T-helper 1 cell (primary cell): ENCODE measurements at places on chromosomes 2 and 18.
A peak's percentile ranks its signal among the peaks of the same experiment; 100 is the strongest.

DNA sequence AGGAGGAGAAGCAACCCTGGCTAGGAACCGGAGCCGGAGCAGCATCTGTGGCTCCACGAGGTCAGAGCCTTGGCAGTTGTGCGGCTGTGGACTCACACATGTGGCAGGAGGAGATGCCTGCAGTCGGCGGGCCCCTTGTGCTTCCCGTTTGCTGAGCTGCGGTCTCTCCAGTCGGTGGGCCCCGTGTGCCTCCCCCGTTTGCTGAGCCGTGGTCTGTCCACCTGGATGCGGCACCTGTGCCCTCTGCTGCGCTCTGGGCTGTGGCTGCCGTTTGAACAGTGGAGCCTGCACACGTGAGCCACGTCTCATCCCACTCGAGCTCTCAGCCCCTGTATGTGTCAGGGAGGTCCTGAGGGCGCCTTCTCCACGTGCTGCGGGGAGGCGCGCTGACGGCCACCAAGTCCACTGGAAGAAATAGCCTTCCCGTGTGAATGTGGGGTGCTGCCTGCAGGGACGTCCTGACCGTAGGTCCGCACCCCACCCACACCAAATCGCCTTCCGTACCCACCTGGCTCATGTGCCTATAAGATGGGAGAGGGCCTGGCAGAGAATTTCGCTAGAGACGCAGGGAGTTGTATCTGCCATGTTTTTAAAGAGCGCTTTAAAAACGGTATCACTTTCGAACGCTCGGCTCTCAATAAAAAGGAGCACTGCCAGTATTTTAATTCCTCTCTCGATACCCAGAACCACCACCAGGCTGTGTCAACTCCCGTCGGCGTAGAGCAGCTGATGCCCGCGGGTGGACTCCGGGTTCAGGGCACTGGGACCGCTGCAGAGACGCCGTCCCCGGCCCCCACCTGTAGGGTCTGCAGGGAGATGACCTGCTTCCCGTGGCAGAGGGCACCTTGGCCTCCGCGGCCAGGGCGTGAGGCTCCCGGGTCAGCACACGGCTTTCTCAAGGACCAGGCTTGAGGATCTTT, 117.0 kb downstream of the NFATC1 start:
- DNase-seq: no peak

- DNase-seq: no peak
These were observed 67.3 kb downstream of the CCBE1 start for GRCh38 chr18:59629894-59630293.

DNA sequence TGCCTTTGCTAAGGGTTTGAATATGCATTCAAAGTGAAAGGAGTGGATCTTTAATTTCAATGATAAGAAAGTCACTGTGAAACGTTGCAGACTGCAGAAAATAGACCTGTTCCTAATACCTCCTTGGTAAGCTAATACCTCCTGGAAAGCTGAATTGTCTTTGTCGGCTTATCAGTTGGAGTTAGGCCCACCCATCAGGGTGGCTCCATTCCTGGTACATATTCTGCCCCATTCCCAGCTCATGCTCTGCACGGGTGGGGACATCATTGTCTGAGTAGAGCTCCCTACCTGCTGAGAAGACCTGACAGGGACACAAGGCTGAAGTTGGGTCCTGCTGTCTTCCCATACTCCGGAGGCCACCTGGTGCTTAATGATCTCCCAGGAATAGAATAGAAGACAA, 203.3 kb downstream of the EN1 start:
- no peak for DNase-seq

- DNase-seq: no peak
These were observed 680.8 kb downstream of the NYAP2 start for GRCh38 chr2:226080334-226080733.

GRCh38 chr2:191148281-191148680, 2.5 kb downstream of the STAT4 start:
- DNase-seq: no peak

DNA sequence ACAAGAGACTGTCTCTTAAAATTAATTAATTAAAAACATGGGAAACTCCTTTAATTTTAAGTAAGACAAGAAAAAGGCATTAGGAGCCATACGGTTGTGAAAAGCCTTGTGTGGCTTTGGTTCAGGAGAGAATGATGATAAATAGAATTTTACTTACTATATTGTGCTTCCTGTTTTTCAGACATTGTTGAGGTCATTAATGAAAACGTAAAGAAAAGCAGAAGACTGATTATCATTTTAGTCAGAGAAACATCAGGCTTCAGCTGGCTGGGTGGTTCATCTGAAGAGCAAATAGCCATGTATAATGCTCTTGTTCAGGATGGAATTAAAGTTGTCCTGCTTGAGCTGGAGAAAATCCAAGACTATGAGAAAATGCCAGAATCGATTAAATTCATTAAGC, 10.7 kb upstream of the IL1RL2 start:
- DNase-seq: no peak

DNA sequence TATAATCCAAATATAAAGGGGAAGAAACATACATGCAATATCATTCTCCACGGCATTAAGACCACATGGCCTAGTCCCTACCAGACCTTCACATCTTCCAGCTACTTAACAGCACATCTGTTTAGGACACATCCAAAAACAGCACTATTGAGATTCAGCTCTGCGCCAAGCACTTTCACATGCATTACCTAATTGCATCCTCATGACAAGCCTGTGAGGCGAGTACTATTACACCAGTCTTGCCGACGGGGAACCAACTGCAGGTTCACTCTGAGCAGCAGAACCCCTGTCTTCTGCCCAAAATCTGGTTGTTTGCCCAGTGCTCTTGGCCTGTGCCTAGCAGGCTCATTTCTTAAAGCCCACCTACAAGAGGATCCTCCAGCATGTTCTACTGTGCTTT, 66.7 kb downstream of the AAK1 start:
- DNase-seq: no peak

GRCh38 chr2:189091253-189091652, 88.3 kb downstream of the COL5A2 start:
- no peak for DNase-seq

- no peak for DNase-seq
These were observed 45.2 kb upstream of the NYAP2 start for GRCh38 chr2:225354281-225354774.

- DNase-seq: no peak
These were observed 74.6 kb upstream of the GALNT5 start for GRCh38 chr2:157182834-157183396.

- no peak for DNase-seq
These were observed 392.1 kb downstream of the TDRD15 start for GRCh38 chr2:21515903-21516302.

DNA sequence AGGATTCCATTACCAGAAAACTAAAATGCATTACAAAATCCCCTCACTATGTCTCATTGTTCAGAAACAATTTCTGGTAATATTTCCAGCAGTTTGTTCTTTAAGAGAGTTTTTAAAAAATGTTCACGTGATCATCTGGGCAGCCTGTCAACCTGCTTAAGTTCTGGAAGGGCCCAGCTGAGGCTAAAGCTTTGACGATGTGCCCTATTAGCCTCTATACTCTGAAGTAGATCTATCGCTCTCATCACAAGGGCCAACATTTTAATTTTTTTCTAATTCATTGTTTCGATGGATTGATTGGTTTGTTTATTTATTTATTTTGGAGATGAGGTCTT, 205.8 kb downstream of the PRKCE start:
- no peak for DNase-seq

DNA sequence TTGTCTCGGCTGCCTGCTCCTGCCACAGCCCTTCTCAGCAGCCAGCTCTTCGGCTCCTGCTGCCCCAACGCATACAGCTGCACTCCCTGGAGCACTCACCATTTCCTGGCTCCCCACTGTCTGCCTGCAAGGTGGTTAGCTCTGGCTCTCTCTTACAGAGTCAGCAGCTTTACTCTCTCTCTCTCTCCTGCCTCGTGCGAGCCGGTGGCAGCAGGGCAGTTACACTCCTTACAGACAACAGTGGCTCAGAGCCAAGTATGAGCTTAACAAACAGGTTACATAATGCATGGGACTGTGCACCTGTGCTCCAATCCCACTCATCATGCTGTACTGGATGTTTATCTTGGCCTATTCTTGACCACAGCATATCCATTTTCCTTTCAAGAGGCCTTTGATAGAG, 47.4 kb upstream of the DNAJC10 start:
- no peak for DNase-seq

DNA sequence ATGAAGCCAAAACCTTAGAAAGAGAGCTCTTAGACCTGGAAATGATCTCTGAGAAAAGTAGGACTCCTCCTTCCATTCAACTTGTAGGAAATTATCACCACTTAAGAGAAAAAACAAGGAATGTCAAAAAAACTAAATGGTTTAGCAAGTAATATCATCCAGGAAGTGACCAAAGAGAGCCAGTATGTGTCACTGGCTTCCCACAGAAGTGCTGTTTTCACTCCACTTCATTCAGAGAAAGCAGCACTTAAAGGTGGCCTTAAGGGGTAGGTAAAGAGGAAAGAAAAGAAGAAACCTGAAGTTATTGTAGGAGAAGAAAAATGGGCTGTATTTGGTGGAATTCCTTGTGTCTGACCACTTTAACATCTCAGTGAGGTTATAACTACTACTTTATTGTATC, 414.4 kb upstream of the ETAA1 start:
- no peak for DNase-seq

- no peak for DNase-seq
These were observed 545.7 kb downstream of the ZEB2 start for GRCh38 chr2:143974262-143974661.

- no peak for DNase-seq
These were observed 171.8 kb upstream of the PIK3C3 start for GRCh38 chr18:41783065-41783818.

DNA sequence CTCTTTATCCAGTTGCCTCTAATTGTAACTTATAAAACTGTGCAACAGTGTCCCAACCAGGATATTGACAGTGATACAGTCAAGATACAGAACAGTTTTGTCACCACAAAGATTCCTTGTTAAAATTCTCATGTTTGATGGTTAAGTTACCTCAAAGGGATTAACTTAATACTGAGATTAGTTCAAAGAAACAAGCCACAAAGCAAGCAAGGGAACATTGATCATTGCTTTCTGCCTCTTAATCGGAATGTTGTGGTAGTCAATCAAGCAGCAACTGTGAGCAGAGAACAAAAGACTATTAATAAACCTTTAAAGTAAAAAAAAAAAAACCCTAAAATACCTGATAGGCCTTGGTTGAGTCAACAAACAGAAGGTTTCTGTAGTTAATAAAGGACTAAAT, 352.3 kb downstream of the PARD3B start:
- DNase-seq: no peak

GRCh38 chr18:58396144-58396543, 232.7 kb downstream of the ALPK2 start:
- no peak for DNase-seq

- no peak for DNase-seq
These were observed 42.4 kb downstream of the ADI1 start for GRCh38 chr2:3476985-3477327.

DNA sequence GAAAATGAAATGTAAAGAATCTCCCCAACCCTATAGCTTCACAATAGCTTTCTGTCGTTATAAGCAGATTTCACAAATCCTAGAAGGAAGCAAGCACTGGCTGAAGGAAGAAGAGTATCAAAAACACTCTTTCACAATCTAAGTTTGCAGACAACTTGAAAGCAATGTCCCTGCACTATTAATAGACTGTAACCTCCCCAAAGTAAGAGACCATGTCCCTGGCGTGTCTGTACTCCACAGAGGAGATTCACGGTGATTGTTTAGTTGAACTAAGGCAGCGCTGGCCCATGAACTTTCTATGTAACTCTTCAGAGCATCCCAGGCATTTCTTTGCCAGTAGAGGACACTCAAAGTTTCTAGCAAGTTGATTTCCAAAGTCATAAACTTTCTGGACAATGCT, 128.0 kb upstream of the HNRNPA3 start:
- no peak for DNase-seq

DNA sequence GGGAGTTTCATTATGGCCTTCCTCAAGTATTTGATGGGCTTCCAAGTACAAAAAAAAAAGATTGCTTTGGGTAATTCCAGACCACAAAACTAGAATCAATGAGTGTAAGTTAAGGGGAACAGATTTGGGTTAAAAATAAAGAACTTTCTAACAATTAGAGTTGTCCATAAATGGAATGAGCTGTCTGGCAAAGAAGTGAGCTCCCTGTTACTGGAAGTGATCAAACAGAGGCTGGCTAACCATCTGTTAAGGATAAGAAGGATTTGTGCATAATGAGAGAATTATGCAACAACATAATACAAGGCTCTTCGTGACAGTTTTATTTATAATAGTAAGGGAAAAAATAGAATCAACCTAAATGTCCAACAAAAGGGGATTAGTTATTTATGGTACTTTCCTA, 44.6 kb upstream of the ACVR1 start:
- no peak for DNase-seq

- peak; percentile 69 for DNase-seq
These were observed 38.3 kb downstream of the ITGA6 start for GRCh38 chr2:172465417-172466334.

- no peak for DNase-seq
These were observed 638.0 kb upstream of the ZEB2 start for GRCh38 chr2:145157741-145158591.

DNA sequence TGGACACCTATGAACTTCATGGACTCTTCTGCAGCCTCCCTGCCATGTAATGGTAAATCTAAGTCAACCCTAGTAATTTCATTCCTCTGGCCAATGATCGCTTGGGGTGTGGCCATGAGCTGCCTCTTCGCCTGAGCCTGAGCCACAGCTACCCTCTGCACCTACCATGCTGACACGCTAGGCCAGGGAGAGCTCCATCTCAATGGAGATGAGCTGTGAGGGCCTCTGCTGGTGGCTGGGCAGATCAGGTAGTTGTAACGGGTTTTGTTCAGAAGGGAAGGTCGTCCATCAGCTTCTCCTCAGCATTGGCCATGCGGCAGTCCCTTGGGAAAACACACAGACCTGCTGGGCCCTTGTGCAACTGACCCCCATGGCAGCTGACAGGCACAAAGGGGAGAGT, 24.4 kb downstream of the MPHOSPH10 start:
- DNase-seq: no peak

DNA sequence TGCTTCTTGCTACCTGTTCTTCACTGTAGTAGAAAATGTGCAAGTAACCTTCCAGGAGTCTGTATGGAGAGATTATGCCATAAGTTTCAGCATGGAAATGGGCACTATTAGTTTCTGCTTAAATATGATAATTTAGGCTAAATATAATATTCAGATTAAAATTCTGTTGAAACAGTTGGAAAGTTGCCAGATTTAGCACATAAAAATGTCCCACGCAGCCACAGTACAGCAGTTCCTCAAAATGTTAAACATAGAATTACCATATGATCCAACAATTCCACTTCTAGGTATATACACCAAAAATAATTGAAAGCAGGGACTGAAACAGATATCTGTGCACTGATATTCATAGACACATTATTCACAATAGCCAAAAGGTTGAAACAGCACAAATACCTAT, 121.2 kb downstream of the NRP2 start:
- no peak for DNase-seq

GRCh38 chr2:40434731-40435271, 17.1 kb downstream of the SLC8A1 start:
- no peak for DNase-seq

GRCh38 chr2:187935126-187935525, 356.5 kb upstream of the GULP1 start:
- DNase-seq: no peak

GRCh38 chr2:127681976-127682857, 6.9 kb upstream of the LIMS2 start:
- DNase-seq: no peak

- no peak for DNase-seq
These were observed 273.3 kb upstream of the ERBB4 start for GRCh38 chr2:212811921-212812320.
